Naive thymus-derived CD4-positive, alpha-beta T cell (primary cell): ENCODE measurements at places on chromosomes 4 and X.
A peak's percentile ranks its signal among the peaks of the same experiment; 100 is the strongest.

DNA sequence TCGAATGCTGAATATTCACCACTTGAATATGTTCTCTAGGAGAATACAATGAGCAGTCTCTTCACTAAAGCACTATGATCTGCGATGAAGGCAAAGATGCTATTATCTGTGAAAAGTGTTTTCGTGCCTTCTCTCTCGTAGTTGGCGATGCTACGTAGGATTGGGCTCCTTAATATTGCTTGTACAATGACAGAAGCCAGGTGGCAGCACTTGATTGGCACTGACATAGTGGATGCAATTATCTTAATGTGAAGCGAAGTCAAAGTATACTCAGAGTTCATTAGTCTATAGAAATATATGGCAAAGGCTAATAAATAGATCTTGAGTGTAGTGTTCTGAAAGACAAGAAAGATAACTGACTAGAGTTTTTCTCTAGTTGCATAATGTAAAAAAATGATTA lies 1135.7 kb upstream of the AGA start:
- no peak for DNase-seq

- no peak for DNase-seq
Measured at GRCh38 chr4:39490322-39490721, 31.5 kb downstream of the LIAS start.

DNA sequence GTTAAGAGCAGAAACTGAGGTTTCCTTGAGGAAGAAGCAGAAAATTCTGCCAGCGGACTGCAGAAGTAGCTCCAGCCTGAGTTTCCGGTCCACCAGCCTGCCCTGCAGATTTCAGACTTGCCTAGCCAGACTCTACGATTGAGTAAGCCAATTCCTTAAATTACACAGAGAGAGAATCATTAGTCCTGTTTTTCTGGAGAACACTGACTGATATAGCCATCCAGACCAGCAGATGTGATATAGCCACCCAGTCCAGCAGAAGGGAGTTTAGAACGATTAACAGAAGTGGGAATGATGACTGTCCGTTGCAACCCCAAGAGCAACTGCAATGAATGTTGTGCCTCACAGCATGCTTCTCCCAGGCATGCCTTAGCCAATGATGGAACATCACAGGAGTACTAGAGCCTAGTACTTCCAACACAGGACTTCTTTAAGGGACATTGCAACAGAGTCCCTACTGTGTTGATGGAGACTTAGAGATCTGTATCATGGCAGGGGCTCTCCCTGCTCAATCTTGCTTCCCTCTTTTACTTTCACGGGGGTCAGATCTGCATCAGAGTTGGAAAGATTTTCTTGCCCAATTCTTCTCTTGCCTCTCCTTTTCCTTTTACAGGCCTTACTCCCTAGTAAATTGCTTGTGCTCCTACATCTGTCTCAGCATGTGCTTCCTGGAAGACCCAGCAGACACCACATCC lies 264.6 kb upstream of the CLNK start:
- DNase-seq, result no peak

DNA sequence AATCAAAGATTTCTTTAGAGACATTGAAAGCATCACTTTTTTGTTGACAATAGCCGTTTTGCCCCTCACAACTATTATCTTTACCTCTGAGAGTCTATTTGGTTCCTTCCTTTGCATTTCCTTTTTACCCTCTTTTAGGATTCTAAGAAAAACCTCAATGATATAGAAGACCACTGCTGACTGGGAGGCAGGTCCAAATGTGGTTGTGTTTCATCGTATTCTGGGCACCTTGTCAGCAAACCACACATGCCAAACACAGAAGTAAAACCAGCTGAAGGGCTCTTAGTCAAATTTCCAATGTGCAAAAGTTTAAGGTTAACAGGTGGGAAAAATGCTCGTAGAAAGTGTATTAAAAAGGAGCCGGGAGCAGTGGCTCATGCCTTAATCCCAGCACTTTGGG lies 5.1 kb upstream of the PRMT9 start:
- no peak for DNase-seq

DNA sequence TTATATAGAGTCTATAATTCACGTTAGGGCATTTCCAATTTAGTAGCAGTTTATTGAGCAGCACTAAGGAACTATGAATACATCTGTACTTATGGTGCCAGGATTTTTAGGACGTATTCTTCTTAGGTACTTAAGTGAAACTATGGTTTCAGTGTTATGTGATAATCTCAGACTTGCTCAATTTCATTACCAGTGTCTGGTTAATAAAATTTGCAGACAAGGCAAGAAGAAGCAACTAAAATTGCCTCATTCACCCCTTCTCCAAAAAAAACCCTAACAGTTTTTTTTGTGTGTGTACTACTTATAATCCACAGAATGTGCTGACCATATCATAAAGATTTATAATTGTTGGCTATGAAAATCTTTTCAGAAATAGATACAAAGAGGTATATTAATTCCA lies 6.0 kb upstream of the CXCL10 start:
- DNase-seq, result no peak

GRCh38 chr4:71607780-71608677 lies 175.8 kb downstream of the GC start:
- DNase-seq, result no peak

DNA sequence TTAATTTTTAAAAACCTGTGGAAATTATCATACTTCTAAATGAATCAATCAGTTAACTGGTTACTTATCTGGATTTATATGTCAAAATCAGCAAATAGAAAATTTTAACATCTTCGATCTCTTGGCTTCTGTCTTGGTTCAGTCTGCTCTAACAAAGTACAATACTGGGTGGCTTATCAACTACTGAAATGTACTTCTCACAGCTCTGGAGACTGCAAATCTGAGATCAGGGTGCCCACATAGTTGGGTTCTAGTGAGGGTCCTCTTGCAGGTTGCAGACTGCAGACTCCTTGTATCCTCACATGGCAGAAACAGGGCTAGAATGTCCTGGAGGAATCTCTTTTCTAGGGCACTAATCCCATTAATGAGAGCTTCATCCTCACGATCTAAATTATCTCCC lies 1851.6 kb upstream of the TENM3 start:
- DNase-seq, result no peak

DNA sequence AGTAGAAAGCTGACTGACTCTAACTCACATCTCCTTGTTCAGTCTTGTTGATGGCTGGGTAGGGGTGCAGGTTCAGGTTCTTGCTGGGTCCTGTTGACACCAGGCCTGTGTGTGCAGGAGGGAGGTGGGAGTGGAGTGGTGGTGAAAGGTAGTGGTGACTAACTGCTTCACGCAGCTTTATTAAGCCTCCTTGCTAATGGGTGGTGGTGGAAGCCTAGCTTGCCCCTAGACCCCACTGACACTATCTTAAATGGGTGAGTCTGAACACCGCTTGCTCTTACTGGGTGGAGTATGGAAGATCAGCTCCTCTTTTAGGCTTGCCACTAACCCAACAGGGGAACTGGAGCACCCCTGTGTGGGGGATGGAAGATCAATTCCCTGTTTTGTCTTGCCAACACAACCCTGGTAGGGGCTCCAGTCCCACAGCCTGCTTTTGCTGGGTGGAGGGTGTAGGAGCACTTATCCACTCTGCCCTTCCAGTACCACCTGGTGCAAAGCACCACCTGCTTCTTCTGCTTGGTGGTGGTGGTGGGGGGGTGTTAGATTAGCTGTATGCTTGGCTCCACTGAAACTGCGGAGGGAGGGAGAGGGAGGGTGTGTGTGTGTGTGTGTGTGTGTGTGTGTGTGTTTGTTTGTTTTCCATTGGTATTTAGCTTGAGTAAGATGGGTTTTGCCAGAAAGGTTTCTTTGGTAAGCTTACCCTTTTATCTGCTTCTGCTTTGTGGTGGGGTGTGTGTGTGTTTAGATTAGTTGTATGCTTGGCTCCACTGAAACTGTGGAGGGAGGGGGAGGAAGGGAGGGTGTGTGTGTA lies 25.6 kb downstream of the KDM6A start:
- peak; percentile 22 for DNase-seq

- DNase-seq, result no peak
Measured at GRCh38 chr4:101221294-101221693, 126.0 kb downstream of the PPP3CA start.

GRCh38 chr4:37970702-37971101 lies 10.5 kb downstream of the PTTG2 start:
- peak; percentile 36 for DNase-seq
